Activated CD4-positive, CD25-positive, alpha-beta regulatory T cell treated with anti-CD3 and anti-CD28 coated beads, Interleukin-2, amount 50 U/mL, for 72 hours (primary cell): ENCODE measurements at places on chromosomes 1 and 21.

GRCh38 chr1:160007577-160008200 is 24.1 kb downstream of the PIGM start:
- no peak for DNase-seq

GRCh38 chr1:101308935-101309333 is 72.1 kb downstream of the S1PR1 start:
- no peak for DNase-seq

GRCh38 chr1:166933140-166933539 is 42.2 kb downstream of the ILDR2 start:
- DNase-seq: no peak

DNA sequence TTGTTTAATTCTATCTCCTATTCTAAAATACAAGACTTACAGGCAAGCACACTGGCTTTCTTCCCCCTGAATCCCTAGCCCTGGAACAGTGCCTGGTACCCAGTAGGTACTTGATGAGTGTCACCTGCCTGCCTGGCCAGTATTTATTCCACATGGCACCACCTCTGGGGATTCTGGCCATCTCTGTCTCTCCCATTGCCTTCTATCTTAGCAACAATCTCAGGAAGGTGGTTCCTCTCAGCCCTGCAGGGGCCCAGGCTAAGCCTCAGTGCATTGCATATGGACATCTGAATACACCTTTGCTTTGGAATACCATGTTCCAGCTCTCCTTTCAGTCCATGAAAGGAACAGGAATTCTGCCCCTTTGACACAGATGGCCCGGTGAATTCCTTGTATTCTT is 81.0 kb downstream of the HIVEP3 start:
- no peak for DNase-seq

GRCh38 chr21:46542588-46543124 is 62.2 kb downstream of the S100B start:
- no peak for DNase-seq

DNA sequence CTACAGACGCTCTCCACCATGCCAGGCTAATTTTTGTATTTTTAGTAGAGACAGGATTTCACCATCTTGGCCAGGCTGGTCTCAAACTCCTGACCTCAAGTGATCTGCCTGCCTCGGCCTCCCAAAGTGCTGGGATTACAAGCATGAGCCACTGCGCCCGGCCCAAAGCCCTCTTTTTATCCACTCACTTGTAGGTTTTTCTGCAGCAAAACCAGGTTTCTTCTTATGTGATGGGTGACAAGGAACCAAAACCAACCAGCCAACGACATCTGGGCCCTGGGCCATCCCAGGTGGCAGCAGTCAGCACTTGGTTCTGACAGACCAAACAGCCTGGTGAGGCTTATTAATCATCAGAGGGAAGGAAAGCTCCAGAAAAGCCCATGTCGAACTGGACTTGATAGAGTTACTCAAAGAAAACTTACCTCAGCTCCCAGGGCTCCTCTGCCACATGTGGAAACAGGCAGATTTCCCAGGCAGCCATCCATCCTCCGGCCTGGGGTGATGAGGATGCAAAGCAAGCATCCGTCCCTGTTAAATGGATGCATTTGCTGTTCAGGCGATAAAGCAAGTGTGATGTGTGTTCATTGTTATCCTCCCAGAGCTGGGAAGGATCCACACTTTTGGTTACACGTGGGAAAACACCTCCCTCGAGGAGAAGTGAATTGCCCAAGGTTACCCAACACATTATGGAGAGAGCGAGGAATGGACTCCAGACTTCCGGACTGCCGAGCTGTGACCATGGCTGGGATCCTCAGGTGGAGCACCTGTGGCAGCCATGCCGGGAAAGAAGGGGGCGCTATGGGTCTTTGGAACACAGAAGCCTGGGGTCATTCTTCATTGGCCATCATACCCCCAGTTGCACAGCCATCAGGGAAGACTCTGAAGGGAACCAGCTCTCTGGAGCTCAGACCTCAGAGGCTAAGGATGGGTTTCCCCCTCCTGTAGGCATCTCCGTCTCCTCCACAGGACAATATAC is 118.8 kb downstream of the HUNK start:
- no peak for DNase-seq
